Stimulated activated CD4-positive, alpha-beta T cell treated with anti-CD3 and anti-CD28 coated beads, Interleukin-4, amount 100 ng/mL, for 1 hour (primary cell): ENCODE measurements at places on chromosomes 2 and 18.

- DNase-seq: no peak
These were observed 15.0 kb upstream of the TTR start for GRCh38 chr18:31576670-31577069.

DNA sequence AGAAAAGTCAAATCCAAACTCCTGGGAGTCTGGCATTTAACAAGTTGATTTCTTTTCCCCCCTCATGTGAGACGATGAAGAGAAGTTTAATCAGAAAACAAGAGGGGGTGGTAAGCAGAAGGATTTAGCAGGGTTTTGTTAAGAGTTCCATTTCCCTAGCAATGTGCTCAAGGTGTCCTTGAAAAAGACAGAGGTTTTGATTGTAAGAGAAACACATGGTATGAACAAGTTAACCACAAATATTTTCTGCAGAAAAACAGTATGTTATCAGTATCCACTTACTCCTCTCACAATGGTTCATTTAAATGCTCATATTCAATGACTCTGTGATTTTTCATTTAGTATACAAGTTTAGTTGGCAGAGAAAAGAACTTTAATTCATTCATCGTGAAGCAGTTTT, 26.8 kb downstream of the LAMA1 start:
- no peak for DNase-seq

DNA sequence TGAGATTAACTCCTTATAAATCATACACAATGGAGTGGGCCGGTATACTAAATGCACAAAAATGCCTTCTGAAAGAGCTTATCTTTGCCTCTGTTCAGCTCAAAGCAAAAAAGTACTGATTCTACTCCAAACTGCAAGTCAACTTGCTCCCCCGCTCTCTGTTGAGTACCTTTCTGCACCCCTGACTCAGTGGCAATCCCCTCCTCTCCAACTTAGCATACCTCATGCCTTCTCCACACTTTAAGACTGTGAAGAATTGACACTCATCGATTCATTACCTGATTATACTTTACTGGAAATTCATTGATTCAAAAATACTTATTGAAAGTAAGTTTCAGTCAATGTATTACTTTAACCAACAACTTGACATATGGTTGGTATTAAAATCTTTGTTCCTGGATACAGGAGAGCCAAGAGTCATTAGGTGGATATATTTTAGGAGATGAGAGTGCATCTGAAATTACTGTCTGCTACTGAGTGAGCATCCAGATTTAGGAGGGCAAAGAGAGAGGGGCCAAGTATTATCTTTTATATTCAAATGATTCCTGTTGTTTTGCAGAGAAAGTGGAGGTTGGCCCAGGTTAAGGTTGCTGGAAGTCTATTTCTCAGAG, 187.7 kb downstream of the ICOS start:
- DNase-seq: no peak

DNA sequence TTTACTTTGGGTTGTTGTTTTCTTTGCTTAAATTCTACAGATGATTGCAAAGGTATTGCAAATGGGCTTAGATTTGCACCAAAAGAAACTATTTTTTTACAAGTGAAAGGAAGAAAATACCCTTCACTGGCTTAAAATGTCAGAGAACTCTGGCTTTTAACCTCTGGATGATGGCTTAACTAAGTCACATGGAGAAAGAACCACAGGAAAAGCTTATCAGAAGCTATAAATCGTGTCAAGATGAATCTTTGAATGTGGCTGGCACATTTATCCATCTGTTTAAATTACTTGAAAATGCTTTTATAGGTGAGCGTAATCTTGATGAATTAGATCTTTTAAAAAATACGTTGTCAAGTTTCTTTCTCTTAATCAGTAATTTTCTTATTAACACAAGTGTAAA, 32.0 kb upstream of the CCDC178 start:
- DNase-seq: no peak

DNA sequence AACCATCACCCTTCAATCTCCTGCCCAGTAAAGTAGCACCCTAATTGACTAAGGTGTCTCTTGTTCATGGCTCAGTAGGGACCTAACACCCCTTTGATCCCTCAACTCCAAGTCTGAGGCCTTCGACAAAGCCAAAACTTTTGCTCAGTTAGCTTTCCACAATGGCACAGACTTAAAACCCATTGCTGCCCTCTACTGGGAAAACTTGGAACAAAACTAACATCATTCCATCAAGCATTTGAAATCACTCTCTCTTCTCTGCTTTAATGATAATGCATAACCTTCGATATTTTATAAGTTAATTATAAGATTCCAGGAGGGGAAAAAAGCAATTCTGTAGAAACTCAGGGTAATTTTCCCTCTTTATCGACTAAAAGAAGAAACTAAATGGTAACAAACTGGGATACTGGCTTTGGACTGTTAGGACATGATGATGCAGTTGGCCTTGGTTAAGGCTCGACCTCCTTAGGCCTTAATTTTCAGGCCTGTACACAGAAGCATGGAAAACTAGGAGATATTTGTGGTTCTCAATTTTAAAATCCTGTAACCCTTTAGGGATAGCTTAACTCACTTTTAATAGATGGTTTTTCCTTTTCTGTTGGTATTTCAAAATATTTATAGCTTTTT, 127.8 kb downstream of the STK39 start:
- no peak for DNase-seq

DNA sequence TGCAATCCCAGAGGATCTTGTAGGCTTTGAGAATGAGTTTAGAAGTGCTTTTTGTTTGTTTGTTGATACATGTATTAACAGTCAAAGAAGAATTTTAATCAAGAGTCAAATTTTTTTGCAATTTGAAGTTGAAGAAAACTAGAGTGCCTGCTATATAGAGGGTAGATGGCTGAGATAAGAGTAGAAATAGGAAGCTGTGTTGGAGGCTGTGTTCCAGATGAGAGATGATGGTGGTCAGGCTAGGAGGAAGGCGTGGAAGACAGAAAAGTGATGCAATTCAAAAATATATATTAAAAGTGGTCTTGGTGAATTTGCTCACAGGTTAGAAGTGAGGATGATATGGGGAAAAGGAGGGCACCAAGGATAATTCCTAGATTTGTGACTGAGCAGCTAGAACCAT, 978.3 kb downstream of the BCL11A start:
- DNase-seq: no peak

GRCh38 chr18:76421685-76422078, 73.4 kb downstream of the ZNF516 start:
- no peak for DNase-seq

- DNase-seq: no peak
These were observed 15.4 kb downstream of the PDK1 start for GRCh38 chr2:172571245-172571644.

GRCh38 chr2:23041443-23041842, 343.5 kb upstream of the KLHL29 start:
- DNase-seq: no peak
